T-cell (primary cell): ENCODE measurements at places on chromosomes 4 and X.
A peak's percentile ranks its signal among the peaks of the same experiment; 100 is the strongest.

DNA sequence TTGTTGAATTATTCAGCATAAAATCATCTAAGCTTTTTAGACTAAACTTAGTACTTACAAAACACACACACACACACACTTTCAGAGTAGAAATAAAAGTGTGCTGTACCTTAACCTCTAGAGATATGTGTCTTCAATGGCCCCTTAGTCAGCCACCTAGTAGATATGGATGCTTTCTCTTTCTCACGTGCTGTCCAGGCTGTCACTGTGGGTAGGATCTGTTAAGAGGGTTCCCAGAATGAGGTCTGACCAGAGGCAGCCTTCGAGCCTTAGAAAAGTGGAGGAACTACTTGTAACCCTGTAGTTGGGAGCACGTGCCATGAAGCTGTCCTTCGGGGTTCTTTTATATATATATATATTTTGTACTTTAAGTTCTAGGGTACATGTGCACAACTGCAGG lies 117.9 kb downstream of the COL4A5 start:
- no peak for DNase-seq

GRCh38 chr4:25158817-25159216 lies 1.4 kb downstream of the SEPSECS start:
- no peak for DNase-seq

DNA sequence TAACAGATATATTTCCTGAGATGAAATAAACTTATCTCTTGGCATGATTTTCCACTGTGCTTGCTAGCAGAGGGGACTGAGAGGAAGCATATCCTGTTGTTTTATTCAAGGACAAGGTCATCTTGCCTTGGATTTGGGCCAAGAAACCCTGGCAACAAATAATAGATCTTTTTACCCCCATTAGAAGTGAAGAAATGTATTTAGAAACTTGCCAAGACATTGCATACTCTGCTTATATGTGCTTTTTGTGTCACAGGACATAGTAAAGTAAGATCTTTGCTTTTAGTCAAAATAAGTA lies 170.2 kb downstream of the RAPGEF2 start:
- no peak for DNase-seq

- no peak for DNase-seq
Observed at GRCh38 chr4:55336138-55337034, 9.7 kb upstream of the SRD5A3 start.

- DNase-seq: no peak
Observed at GRCh38 chrX:70434352-70434866, 10.2 kb upstream of the DLG3 start.

DNA sequence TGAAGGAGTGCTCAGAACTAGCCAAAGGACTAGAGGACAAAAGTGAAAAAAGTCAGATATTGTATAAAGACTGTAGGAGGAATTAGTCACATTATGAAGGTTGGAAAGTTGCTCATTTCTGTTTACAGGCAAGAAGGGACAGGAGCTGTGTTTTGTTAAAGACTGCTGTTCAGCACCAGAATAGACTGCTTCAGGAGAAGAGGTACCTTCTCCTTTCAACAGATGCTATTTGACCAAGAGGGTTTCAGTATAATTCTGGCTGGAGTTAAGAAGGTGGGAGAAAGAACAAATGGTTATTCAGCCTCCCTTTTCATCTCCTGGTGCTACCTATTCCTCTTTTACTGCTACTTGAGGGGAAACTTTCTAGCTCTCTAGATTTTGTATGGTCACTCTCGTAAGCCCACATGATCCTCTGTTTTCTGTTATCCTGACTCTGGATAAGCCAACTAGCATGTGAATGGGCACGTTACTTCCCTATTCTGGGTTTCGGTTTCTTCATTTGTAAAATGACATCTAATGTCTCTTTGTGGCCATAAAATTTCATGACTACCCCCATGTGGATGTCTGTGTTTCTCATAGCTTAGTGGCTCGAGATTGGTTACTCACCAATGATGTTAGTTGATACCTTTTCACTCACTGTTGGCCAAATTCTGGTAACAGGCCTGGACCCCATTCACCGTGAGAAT lies 68.9 kb downstream of the SH2D1A start:
- no peak for DNase-seq

- no peak for DNase-seq
Observed at GRCh38 chrX:53486285-53486684, 52.1 kb upstream of the HSD17B10 start.

DNA sequence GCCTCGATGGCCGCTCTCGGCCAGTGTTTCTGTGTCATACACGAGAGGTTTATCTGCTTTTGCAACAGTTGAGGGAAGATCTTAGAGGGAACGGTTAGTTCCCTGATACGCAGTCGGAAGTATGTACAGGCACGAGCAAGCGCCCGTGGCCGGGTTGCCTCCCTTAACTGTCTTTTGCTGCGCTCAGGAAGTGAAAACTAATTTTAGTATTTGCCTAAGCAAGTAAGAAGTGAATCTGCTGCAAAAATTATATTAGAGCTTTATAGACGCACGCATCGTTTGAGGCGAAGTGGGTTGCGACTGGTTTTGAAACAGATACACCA lies 695 bp downstream of the MTM1 start:
- DNase-seq: peak; percentile 39

DNA sequence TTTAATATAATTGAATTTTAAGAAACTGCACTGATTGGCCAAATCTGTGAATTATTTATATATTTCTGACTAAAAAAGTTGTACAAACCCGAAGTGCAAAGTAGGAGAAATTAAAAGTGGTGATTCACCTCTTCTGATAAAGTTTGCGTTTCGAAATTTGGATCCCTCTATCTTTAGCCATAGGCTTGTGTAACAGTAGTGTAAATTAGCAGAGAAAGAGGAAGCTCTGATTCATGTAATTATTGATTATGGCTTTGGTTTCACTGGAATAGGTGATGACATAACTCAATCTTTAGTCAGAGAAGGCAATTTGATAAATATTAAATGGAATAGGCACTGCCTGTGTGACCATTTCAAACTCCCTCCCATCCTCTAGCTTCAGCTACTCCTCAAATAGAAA lies 717.8 kb upstream of the PCDH7 start:
- DNase-seq: no peak

- DNase-seq: no peak
Observed at GRCh38 chr4:36242629-36243354, 1.5 kb downstream of the ARAP2 start.
